ENCODE measurements at places on chromosomes 11 and 22.

DNA sequence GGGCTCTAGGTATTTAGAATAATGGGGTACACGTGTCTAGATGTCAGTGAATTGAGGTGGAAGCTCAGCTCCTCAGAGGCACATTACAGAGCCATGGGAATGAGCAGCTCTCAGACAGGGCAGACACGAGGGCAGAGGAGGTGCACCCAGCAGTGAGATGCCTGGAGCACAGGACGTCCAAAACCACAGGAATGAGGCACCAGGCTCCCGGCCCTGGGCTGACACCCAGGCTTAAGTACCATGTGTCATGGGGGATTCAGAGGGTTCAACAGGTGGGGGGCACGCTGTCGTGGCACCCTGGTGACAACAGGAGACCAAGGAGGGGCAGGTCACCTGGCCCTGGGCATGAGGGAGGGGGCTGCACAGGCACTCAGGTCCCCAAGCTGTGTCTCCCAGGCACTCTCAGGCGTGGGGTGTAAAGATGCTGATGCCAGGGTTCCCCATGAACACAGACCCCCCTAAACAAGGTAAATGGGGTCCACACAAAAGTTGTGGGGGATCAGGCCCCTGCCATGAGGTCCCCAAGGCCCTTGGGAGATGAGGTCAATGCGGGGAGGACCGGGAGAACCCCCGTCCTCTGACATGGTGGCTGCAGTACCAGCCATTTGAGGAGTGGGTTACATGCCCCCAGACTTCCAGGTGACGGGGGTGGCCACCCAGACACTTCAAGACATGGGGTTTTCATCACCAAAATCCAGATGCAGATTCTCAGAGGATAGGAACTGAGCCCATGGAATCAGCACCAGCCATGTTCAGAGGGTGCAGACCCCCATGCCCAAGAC, 5.6 kb upstream of the SYT8 start:
- peak; percentile 95 for DNase-seq

- DNase-seq, result no peak
Measured at GRCh38 chr11:119800619-119801018, 71.6 kb upstream of the NECTIN1 start.

DNA sequence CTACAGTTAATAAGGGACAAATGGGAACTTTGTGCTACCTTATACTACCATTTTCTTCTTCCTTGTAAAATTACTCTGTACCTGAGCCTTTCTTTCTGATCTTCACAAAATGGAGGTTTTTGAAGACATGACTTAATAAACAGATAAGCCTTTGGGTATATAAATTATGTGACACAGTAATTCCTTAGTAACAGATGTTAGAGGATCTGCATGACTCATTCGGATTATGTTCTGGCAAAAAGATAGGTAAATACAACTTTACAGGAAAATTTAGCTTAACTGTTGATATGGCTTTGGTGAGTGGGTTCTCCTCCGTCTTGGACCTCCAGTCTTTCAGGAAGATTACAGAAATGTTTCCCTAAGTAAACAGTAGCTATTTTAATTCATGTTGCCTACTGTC, 61.8 kb downstream of the BID start:
- no peak for DNase-seq

GRCh38 chr11:3022982-3023381, 30.9 kb upstream of the NAP1L4 start:
- peak; percentile 66 for DNase-seq

DNA sequence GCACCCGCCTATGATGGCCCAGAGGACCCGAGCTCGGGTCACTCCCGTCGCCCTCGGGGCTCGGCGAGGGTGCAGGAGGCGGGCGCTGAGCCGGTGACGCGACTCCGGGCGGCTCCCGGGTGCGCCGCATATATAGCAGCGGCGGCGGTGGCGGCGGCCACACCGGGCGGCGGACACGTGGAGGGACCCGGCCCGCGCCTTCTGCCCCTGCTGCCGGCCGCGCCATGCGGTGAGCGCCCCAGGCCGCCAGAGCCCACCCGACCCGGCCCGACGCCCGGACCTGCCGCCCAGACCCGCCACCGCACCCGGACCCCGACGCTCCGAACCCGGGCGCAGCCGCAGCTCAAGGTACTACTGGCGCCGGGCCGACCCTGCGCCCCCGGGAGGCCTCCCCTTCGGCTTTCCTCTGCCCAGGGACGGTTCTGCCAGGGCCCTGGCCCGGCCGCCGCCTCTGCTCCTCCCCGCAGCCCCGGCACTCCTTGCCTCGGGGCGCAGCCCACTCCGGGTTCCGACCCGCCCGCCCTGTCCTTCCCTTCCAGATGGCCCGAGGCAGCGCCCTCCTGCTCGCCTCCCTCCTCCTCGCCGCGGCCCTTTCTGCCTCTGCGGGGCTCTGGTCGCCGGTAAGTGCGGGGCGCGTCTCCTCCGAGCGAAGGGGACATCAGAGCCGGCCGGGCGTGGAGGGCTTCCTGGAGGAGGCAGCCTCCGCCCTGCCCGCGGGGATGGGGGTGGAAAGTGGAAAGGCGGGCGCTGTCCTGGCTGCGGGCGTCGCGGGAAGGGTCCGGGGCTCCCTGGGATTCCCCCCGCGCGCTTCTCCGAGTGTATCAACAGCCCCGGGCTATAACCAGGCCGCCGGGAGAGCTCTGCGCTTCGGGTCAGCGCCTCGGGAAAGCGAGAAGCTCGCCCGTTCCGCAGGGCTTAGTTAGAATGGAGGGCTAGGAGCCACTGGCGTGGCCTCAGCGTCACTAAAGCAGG, at the start of gene GAL:
Gene GAL (plus strand): TSS at position 160 of the 972 bp plus-strand sequence. CDS start 380 bp downstream, at position 540.
- no peak for DNase-seq

DNA sequence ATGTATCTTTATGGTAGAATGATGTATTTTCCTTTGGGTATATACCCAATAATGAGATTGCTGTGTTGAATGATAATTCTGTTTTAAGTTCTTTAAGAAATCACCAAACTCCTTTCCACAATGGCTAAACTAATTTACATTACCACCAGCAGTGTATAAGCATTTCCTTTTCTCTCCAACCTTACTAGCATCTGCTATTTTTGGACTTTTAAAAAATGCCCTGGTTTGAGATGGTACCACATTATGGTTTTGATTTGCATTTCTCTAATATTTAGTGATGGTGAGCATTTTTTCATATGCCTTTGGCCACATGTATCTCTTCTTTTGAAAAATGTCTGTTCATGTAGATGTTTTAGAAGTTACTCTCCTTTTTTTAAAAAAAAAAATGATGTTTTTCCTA, 142.0 kb downstream of the METTL15 start:
- DNase-seq, result no peak

DNA sequence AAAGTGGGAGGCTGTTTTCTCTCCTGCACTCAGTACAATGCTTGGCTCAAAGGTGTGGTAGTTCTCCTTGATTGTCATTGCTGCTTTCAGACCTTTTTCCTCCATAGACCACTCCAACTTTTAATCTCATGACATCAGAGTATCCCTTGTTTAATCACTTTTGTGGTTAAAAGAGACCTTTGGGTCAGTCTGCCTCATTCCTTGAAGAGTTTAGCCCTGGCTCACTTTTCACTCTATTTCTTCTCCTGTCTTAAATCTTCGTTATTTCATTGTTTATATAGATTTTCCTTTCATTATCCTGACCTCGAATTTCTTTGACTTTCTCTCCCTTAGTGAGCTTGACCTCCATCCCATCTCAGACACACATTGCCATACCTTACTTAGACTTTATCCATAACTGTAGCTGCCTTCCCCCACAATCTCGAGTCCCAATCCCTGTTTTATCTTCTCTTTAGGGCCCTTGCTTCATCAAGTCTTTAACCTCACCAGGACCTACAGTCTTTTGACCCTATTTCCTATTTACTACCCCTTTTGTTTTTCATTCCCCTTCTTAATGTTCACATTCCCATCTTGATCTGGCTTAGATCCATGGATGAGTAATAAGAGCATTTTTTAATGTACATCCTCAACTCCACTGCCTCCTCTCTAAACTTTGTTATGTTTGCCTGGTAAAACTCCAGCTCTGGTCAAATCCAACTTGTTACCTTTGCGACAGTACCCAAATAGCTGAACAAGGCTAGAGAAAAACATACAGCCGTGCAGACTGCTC, 9.5 kb downstream of the ATXN10 start:
- DNase-seq, result peak; percentile 54

- peak; percentile 20 for DNase-seq
Measured at GRCh38 chr11:6757373-6757967, 14.3 kb downstream of the OR2AG2 start.

DNA sequence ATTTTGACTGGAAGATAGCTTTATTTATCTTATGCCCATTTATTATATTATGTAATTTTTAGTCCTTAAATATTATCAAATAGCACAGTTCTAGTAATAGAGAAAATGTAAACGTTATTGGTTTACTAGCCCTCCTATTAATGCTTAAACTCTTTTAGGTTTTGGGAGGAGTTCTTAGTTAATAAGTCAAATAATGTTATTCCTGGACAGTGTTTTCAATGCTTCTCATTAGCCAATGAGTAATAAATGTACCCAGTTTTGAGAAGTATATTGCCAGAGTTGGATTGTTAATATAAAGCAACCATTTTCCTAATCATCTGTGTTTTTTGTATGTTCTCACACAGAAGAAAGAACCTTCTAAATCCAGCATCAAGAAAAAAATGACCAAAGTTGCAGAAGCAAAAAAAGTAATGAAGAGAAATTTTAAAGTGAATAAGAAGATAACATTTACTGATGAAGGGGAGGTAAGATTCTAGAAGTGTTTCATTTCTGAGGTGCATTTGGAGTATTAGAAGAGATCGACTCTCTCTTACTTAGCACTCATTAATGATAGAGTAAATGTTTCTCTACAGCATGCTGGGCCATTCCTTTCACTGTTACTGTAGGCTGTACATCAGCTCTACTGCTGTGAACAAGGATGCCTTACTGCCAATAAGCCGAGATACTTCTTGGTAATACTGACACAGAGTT, 173.4 kb downstream of the DDX10 start:
- DNase-seq, result no peak

DNA sequence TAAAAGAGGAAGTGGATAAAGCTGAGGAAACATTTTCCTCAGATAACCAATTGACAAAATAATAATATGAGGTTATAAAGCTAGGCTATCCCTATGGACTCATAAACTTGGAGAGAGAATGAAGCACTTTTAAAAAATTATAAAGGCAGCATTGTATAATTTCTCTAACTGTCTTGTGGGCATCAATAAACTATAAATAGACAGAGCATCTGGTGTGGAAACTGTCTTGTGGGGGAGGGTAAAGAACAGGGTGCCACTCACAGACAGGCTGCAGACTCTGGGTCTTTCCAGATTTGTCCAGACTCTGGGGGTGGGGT, 333.5 kb downstream of the BUD13 start:
- DNase-seq, result no peak

DNA sequence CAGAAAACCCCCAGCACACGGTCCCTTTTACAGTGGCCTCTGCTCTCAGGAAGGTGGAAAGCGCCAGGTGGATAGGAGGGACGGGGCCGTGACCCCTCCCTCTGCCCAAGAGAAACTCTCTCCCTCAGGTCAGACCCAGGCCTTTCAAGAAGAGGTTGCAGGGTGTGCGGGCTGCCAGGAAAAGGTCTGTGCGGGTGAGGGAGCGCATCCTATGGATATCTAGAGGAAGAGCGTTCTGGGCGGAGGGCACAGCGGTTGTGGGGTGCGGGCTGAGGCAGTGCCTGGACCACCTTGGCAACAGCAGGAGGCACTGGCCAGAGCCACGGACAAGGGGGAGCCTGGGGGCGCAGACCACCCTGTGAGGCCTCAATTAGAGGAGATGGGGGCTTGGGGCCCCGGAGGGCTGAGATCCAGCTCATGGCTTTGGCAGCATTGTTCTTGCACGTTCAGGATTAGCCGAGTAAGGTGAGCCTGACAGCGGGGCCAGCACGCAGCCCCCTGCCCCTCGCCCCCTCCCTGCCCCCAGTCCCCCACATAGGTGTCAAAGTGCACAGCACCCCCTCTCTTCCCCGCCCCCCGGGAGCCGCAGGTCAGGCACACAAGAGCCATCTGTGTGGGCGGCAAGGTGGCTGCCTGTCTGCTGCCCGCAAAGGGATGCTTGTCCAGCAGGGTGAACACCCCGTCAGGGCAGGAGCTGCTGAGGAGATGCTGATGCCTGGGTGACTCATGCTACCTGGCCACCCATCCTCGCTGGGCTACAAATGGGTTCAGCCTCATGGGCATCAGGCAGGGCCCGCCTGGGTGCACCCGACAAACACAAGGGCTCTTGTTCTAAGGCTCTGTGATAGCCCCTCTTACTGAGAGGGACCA, 92.8 kb upstream of the KCNQ1OT1 start:
- DNase-seq, result no peak

- no peak for DNase-seq
Measured at GRCh38 chr11:12543596-12544415, 130.4 kb upstream of the TEAD1 start.

GRCh38 chr11:38582756-38583155, 1984.7 kb upstream of the RAG2 start:
- DNase-seq, result no peak

- DNase-seq, result no peak
Measured at GRCh38 chr11:91742155-91742554, 482.5 kb upstream of the FAT3 start.

DNA sequence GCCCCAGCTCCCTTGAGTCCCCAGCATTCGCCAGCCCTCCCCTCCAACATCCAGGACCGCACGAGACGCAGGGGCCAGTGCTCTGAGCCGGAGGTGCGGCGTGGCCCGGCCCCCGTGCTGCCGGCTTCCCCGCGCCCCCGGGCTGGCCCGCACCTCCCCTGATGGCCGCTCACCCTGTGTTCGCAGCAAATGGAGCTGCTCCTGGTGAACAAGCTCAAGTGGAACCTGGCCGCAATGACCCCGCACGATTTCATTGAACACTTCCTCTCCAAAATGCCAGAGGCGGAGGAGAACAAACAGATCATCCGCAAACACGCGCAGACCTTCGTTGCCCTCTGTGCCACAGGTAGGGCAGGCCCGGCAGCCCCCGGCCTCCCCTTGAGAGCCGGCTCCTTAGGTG, 2.7 kb downstream of the CCND1 start:
- DNase-seq, result no peak

GRCh38 chr11:86632499-86633269, 39.7 kb downstream of the ME3 start:
- peak; percentile 83 for DNase-seq

DNA sequence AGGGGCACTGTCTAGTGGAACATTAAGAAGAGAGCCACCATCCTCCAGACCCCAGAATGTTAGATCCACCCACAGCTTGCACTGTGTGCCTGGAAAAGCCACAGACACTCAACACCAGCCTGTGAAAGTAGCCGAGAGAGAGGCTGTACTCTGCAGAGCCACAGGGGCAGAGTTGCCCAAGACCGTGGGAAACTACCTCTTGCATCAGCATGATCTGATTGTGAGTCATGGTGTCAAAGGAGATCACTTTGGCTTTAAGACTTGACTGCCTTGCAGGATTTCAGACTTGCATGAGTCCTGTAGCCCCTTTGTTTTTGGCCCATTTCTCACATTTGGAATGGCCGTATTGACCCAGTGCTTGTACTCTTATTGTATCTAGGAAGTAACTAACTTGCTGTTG, 115.9 kb upstream of the CCDC179 start:
- no peak for DNase-seq

- no peak for DNase-seq
Measured at GRCh38 chr11:32056438-32056837, 34.4 kb upstream of the RCN1 start.
